ENCODE measurements at places on chromosomes 7 and 10.

DNA sequence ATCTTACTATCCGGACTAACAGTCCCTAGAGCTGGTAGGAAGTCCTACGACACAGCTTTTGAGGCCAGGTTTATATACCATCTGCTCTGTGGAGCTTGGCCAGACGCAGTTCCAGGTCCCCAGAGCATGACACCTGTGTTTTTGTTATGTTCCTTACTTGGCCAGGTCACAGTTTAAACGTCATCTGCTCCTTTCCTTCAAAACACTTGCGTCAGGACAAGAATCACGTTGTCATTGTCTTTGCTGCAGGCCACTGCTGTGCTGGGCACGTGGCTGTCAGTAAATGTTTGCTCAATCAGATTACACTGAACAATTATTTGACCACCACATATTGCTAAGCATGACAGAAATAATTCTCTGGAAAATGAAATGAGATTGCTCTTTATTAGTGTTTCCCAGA, 23.9 kb downstream of the SLC18A2 start:
- no peak for DNase-seq

DNA sequence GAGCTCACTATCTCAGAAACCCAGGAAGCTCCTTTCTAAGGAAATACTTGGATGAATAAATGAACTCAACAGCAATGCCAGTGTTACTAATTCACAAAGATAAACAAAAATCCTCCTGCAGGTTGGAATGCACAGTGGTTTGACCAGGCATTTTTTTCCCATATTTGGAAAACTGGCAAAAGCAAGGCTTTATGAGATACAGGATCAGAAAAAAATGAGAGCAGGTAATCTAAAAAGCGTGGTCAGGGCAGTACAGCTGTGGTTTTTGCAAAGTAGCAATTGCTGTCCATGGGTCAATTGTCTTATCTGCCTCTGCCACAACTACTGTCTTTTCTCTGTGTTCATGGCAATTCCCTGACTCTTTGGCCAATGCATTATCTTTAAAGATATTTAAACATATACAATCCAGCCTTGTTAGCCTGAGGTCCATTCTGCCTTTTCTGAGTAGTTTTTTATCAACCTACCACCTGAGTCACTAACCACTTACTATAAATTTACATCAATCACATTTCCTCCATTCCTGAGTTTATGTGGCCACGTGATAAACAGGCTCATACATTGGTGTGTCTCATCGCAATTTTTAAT, 564.5 kb upstream of the IGFBP3 start:
- no peak for DNase-seq

DNA sequence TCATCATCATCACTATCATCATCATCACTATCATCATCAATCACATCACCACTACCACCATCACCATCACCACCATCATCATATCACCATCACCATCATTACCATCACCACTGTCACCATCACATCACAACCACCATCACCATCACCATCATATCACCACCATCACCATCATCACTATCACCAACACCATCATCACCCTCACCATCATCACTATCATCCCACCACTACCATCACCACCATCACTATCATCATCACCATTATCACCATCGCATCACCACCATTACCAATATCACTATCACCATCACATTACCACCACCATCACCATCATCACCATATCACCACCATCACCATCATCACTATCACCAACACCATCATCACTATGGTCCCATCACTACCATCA, 539.1 kb downstream of the PTPRN2 start:
- no peak for DNase-seq

DNA sequence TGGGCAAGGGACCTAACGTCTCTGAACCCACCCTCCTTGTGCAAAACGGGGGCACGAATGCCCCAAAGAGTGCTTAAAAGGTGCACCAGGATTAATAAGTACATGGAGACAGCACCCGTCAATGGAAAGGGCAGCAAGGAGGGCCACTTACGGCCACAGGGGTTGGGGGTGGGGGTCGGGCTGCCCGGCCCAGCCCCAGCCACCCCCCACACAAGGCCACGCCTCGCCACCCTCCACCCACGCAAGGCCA, 213.4 kb downstream of the MAD1L1 start:
- no peak for DNase-seq

DNA sequence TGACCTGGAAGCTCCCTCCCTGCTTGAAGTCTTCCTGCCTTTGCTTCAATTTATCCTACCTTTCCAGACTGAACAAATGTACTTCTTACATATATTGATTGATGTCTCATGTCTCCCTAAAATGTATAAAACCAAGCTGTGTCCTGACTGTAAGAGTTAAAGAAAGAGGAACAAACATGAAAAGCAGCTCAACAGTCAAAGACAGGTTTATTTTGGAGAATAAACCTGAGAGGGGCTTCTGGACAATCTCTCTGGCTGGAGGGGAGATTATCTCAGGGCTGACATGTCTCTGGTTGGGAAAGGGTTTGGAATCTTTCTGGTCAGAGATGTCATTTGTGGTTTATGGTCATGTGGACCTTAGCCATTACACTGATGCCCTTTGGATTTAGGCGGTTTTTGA, 41.0 kb downstream of the OR13A1 start:
- no peak for DNase-seq

DNA sequence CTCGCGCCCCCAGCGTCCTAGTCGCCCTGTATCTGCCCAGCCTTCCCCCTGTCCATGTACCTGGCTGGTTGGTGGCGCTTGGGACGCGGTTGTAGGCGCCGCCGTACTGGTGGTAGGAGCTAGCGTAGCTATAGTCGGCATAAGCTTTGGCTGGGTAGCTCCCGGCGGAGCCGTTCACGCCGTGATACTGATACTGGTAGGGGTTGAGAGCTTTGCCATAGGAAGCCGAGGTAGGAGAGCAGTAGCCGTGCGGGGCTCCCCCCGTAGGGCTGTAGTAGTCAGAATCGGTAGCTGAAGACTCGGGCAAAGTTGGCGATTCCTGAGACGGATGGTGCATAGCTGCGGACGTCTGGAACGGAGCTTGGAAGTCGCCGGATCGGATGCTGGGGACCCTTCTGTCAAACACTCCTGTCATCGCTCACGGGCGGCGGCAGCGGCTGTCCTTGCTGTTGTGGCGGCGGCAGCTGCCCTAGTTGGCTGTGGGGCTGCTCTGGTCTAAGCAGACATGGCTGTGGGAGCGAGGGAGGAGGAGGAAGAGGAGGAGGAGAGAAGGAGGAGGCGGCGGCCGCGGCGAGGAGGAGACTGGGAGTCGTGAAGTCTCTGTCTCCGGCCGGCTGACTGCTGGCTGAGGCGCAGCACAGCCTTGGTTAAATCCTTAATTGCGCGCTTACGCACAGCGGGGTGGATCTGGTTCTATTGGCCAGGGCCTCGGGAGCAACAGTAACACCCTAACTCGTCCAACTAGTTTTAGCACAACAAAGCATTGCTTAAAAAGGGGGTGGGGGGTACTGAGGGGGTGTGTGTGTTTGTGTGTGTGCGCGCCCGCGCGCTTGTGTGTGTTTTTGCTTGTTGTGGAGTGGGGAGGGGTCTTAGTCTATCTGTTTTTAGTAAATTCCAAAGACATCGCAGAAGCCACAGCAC, at the start of gene DLX5:
Gene DLX5 (minus strand): TSS at position 623 of the 921 bp plus-strand sequence. CDS start 208 bp downstream, at position 415.
- DNase-seq: no peak

DNA sequence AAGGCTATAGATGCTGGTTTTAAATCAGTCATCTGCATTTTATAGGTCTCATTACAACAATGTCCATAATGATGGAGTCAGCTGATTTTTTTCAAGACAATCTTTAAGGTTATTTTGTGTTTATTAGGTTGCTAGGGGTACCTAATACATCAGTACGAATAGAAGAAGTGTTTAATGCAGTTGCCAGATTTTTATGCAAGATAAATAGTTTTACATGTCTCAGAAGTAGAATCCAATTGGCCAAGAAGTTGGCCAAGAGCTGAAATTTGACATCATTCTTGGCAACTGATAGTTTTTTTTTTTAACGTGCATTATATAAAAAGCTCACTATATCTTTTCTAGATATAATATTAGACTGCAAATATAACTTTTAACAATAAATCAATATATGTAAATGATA, 208.5 kb downstream of the TRIL start:
- DNase-seq: no peak

DNA sequence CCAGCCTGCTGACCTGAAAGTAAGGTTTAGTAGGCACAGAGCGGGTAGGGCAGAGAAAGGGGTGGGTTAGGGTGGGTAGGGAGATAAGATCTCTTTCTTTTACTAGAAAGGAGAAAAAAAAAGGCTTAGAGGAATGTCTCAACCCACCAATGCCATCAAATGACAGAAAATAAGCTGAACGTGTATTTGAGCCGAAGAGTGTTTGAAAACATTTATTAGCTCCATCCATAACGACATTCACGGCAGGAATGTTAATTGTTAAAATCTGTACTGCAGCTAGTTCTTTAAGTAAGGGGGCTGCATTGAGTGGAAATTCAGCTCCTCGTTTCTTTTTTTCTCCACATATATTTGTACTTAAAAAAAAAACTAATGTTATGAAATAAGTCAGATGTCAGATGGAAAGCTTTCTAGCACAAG, 63.7 kb upstream of the ARID5B start:
- DNase-seq: no peak

DNA sequence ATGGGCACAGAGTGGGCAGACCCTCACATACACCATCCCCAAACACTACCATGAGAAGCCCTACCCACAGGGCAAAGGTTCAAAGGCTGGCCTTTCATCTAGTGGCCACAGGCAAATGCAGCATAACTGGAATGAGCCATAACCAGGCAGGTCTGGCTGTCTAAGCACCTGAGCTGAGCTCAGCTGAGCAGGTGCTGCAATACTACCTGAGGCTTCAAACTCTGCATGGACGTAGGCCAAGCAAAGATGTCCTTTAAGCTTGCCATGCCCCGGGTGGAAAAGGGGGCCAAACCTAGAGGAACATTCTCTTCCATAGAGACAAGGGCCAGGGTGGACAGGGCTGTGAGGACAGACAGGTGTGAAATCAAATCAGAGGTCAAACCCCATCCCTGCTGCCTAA, 65.3 kb upstream of the CAMK2B start:
- no peak for DNase-seq

DNA sequence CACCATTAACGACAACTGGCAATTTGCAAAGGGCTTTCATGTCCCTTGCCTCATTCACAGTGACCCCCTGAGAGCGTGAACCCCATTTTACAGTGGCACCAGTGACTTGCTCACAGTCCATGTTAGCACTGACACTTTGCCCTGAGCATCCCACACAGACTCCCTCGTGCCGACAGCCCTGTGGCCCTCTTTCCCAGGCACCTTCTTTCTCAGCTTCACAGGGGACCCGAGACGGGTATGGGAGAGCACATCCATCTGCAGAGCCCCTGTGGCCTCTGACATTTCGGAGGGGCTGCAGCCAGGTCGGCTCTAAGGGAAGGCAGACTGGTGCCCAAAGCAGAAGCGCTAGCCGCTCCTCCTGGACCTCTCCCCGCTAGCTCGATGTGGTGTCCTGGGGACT, 10.8 kb downstream of the LOXL4 start:
- no peak for DNase-seq

GRCh38 chr7:106372126-106372525, 87.3 kb upstream of the NAMPT start:
- no peak for DNase-seq

GRCh38 chr10:86019141-86019540, 347.5 kb downstream of the GRID1 start:
- no peak for DNase-seq

DNA sequence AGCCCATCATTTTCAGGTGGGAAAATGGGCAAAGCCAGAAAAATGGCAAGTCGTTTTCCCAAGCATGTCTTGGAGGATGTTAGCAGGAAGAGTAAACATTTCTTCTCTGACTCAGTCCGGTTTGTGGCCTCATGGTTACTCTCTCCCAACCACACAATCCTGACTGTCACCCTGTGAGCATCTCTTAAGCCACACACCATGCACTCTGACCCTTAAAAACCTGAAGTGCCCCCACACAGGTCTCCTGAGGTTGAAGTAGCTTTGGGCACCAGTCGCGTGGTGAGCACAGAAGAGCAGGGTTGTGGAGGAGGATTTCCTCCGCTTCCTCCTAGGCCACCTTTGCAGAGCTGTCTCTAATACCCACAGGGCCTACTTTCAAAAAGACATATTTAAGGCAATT, 387.3 kb upstream of the NPVF start:
- no peak for DNase-seq

GRCh38 chr10:117126034-117126433, 12.0 kb downstream of the VAX1 start:
- DNase-seq: no peak

DNA sequence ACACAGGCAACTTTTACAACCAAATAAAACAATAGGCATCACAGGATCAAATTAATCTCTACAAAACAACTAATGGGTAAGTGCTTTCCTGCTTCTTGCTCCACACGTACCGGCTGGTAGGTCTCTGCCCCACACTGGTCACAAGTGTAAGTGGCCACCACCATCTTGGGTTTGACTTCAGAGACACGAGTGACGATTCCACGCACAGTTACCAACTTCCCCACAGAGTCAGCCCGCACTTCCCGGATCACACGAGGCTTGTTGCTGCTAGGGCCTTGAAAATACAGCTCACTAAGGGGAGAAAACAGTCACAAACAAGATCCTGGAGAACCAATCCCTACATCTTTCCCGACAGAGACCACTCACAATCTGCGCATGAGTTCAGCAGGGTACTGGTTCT, 2.3 kb downstream of the MCM7 start:
- no peak for DNase-seq

GRCh38 chr7:148941598-148942275, 57.6 kb upstream of the EZH2 start:
- peak; percentile 58 for DNase-seq

- no peak for DNase-seq
These were observed 74.0 kb downstream of the FGFR2 start for GRCh38 chr10:121524157-121524817.

DNA sequence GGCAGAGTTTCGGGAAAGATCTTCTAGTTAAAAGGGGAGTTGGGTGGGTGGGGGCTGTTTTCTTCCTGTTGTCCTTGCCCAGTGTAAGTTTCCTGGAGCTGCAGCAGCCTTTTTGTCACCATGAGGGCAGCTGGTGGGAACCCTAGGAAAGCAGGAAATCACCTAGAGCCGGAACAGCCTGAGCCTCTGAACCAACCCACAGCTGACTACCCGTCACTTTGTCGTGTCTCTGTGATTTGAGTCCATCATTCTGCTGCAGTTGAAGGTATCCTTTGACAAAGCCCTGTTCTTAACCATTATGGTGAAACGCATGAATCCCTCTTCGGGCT, 1.2 kb upstream of the C10orf143 start:
- no peak for DNase-seq

GRCh38 chr7:157373493-157373892, 36.7 kb downstream of the DNAJB6 start:
- no peak for DNase-seq

GRCh38 chr10:110141185-110141584, 66.2 kb upstream of the MXI1 start:
- DNase-seq: peak; percentile 6

GRCh38 chr7:104661575-104661974, 333.2 kb downstream of the LHFPL3 start:
- no peak for DNase-seq

DNA sequence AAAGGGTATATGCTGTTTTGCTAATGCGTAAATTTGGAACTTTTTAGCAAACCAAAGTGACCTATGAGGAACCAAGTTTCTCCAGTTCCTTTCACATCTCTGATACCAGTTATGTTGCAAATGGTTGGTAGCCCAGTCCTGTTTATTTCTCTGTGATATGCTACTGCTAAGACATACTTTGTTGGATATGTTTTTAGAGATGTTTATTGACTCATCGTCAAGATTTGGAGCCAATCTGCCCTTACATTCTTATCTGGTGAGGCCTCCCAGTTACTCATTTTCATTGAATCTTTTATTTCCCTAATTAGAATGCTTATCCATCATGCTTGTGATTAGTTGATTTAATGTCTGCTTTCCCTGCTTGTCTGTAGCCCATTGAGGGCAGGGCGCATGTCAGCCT, 58.9 kb downstream of the LRGUK start:
- DNase-seq: no peak
